ENCODE measurements at places on chromosomes 1 and 21.

DNA sequence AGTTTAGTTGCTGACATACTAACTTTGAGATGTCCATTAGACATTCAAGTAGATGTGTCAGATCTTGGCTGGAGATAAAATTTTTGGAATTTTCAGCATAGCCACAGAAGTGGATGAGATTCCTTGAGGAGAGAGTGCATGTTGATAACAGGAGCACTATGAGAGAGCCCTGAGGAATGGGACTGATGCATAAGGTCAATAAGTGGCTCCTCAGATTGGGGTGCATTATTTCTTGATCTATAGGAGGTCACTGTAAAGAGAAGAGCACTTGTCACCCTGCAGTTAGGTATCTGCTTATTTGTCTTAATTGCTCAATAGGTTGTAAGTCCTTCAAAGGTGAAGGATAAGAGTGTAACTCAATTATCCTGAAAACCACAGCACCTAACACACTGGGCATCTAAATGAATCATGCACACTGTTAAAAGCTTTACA lies 52.0 kb upstream of the TACSTD2 start:
- DNase-seq = no peak

GRCh38 chr1:8323706-8324105 lies 5.8 kb downstream of the SLC45A1 start:
- no peak for DNase-seq

GRCh38 chr1:70462611-70463010 lies 51.5 kb downstream of the CTH start:
- no peak for DNase-seq

DNA sequence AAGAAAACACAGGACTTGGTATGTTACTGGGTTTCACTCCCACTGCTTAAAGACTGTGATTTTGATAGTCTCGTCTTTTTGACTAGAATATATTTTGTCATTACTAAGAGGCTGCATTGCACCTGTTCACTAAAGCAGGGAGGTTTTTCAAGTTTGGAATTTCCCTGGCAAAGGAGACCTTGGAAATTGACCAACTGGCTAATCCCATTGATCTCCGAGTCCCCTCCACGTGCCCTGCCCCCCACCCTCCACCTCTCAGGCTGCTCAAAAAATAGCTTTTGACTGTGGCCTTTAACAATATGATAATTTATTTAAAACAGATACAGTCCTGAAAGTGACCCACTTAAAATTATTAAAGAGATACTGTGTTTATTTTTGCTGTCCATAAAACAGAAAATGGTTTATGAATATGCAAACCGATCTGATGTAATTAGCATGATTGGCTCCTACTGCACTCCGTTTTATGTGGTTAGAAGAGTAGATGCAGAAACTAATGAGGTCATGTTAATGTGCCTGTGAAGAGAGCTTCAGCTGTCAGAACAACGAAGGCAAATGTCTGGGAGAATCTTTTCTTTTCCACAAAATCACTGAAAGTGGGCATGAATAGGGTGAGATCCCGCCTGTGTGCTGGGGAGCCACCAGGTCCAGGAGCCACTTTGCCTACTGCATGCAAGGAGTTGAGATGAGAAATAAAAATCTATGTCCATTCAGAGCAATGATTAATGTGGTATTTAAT lies 361.5 kb downstream of the RRAGC start:
- DNase-seq = no peak

DNA sequence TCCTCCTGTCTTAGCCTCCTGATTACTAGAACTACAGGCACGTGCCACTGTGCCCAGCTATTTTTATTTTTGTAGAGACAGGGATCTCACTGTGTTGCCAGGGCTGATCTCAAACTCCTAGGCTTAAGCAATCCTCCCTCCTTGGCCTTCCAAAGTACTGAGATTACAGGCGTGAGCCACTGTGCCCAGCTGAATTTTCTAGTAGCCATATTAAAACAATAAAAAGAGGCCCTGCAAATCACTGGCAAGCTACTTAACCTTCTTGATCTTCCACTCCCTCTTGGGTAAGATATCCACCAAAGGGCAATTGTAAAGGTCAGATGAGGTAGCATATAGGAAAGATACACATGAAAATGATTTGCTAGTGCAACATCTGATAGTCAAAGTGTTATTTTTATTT lies 65.6 kb upstream of the SRSF10 start:
- DNase-seq = no peak

GRCh38 chr1:27299385-27300271 lies 22.3 kb upstream of the TMEM222 start:
- no peak for DNase-seq

DNA sequence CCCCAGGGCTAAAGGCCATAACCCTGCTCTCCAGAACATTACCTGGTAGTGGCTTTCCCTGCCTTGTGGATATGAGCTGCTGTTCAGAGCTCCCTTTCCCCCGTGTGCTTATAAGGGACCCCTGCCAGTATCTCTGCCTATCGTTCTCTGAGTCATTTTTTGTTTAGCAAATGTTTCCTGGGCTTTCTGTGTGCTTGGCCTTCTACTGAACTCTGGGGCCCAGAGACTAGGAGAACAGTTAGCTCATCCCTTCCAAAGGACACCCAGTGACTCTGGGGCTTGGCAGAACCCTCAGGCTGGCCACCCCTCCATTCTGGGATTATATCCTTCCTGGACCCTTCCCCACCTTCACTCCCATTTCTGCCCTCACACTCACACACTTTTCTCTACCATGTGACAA lies 80.8 kb upstream of the POU3F1 start:
- no peak for DNase-seq

- DNase-seq = no peak
Measured at GRCh38 chr1:66732407-66733166, 19.7 kb upstream of the DYNLT5 start.

DNA sequence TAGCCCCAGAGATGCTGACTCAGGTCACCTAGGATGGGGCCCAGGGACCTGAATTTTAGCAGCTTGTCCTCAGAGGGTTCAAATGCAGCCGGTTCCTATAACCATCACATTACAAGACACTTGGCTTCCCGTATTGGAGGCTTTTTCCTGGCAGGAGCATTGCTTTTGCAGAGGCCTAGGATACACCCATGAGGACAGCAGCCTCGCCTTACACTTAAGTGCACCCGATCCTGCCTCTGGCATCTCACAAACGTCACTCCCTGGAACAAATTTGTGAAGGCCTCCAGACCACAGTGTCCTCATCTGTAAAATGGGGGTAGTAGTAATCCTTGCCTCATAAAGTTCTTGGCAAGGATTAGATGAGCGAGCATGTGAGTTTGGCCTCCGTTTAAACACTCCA lies 130.0 kb downstream of the KAZN start:
- no peak for DNase-seq

GRCh38 chr1:6460301-6461050 lies 5.5 kb downstream of the TNFRSF25 start:
- DNase-seq = peak; percentile 85

DNA sequence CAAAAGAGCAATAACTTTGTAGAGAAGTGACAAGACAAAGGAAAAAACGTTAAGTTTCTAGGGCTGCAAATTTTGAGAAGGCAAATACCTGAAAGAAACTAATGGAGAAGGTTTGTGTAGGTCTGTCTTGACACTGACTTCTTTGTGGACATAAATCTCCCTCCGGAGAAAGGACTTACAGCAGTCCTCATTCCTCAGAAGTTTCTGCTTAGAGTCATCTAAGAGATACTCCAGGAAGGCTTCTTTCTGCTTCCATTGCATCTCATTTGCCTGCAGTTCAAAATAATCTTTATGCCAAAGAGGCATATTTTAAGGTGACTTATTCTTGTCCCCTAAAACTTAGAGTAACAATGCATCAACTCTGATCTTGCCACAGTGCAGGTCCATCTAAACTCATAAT lies 4.4 kb upstream of the C4BPB start:
- DNase-seq = no peak

GRCh38 chr1:53556657-53557227 lies 97.5 kb downstream of the DMRTB1 start:
- DNase-seq = no peak

- DNase-seq = no peak
Measured at GRCh38 chr1:193519922-193520321, 333.5 kb upstream of the B3GALT2 start.

- DNase-seq = no peak
Measured at GRCh38 chr1:158818975-158819431, 12.1 kb upstream of the MNDA start.
